Glutamatergic neuron (in vitro differentiated cells): ENCODE measurements at places on chromosomes 11 and 22.
A peak's percentile ranks its signal among the peaks of the same experiment; 100 is the strongest.

DNA sequence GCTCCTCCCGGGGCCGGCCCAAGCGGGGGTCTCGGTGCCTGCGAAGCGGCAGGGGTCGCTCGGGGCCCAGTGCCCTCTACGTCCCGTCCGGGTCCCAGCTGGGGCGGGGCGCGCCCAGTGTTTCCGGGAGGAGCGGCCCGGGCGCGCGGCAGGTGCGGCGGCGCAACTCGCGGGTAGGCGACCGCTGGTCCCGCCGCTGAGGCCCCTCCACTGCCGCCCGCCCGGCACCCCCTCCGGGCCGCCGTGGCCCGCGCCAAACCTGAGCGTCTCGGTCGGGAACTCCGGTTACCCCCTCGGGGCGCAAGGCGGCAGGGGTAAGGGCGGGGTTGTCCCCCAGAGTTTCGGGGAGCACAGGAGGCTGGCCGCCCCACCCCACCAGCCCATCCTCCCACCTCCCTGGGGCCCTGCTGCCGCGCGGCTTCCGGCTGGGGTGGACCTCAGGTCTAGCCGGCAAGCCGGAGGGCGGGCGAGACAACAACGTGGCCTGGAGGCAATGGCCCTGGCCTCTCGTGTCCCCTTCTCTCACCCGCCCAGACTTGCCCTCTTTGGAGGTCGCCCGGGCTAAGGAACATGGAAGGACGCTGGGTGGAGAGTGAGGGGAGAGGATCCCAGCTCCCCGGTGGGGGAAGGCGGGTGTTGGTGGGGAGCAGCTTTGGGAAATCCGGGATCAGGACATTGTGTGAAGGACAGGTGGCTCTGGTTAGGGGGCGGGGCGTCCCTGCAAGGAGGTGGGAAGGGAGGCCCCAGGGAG, 398 bp upstream of the CRACR2B start:
- DNase-seq, result peak; percentile 53

DNA sequence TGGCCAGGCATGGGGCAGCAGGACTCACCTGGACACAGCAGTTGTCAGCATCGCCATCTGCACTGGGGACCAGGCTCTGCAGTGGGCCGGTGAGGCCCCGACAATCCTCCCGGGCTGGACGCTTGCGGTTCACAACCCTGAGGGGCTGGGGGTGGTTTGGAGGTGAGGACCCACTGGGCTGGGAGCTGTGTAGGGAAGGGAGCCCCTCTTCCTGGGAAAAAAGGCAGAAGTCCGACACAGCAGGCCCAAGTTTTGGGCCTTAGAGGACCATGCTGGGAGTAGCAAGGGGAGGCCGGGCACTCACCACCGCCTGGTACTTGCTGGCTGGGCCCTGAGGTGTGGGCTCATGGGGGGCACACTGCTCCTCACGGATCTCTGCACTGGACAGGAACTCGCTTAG, 39.8 kb upstream of the KCNJ11 start:
- no peak for DNase-seq

GRCh38 chr22:48052621-48052890, 1290.1 kb downstream of the TBC1D22A start:
- no peak for DNase-seq

- no peak for DNase-seq
Observed at GRCh38 chr22:49081261-49081666, 746.4 kb downstream of the BRD1 start.

GRCh38 chr11:67355023-67355793, 1.9 kb upstream of the POLD4 start:
- DNase-seq, result no peak

DNA sequence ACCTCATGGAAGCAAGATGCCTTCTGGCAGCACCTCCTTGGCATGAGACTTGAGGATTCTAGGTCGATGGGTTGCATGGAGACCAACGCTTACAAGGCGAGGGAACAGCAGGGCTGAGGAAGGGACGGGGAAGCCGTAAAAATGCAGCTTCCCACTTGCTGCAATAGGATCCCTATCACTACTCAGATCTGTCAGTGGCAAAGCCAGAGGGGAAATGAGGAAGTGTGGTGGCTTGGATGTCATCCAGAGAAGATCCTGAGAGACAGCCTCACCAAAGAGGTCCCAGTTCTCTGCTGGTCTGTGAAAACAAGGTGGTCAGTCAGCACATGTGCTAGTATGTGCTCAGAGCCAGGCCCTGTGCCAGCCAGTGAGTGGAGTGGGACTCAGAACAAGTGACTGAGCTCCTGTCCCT, 22.2 kb downstream of the CYB5R2 start:
- DNase-seq, result no peak

DNA sequence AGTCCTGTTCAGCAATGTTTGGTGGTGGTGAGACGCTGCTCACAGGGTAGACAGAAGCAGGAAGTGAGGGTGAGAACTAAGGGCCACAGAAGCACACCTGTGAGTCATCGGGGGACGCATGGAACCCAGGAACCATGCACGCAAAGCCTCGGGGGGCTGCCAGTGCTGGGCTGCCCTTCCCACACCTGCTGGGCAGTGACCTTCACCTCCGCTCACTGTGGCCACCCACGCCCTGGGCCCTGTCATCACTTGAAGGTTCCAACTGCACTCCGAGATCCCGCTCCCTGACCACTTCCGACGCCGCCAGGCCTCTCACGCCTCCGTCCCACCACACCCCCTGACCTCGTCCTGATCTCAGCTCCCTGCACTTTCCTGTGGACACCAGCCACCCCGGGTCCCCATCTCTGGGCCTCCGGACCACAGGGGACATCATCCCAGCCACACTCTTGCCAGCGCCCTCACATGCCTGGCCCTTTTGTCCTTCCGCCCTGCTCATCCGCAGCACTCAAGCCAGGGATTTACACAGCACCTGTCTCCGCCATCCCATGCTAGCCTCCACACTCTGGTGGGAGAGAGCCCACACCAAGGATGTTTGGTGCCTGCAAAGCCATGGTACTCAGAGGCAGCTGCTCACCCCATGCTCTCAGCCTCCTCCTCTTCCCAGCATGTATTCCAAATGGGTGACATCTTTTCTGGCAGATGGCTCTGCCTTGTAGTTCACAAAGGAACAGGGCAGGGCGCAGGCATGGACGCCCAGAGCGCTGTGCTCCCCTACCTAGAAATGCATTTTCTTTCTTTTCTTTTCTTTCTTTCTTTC, 23.1 kb upstream of the ATXN10 start:
- DNase-seq, result no peak

DNA sequence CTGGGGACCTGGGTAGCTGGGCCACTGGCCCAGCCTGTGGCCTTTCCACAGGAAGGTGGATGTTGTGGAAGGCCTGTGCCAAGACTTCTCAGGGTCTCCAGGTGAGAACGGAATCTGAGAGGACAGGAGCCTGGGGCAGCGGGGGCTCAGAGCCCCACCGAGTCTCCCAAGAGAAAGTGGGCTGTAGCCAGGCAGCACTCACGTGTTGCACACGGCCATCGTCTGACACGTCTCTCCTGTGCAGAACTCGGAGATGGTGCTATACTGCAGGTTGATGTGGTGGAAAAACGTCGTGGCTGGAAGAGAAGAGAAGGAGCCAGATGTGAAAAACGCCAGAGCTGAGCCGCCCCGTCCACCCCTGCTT, 6.4 kb downstream of the MOB2 start:
- DNase-seq, result no peak

DNA sequence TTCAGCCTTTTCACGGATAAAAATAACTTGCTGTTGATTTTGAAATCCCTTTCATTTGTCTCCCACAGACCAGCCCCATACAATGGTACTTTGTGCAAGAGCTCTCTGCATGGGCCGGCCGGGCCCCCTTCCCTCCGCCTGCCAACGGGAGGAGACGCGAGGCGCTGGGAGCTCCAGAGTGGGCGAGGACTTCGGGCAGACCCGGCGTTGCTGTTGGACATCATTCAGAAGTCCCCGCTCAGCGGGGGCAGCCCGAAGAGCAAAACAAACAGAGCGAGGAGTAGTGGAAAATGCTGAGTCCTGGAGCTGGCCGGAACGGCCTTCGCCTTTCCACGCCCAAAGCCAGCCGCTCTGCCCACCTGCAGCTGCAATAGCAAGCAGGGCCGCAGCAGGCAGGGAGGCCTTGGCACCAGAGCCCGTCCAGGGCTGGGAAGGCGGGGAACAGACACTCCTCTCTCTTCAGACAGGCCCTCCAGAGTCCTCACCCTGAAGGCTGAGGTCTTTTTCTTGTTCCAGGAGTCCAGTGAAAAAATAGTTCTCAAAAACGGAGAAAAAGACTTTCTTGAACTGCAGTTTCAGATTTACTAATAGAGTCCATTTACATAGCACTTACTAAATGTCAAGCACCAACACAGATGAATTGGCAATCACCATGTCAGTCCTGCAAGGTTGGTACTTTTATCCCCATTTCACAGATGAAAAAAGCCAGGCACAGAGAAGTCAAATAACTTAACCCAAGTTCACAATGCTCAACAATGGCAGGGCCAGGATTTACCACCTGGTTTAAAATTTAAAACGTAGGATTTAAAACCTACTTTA, 135.5 kb downstream of the ETS1 start:
- DNase-seq, result no peak

GRCh38 chr22:27896245-27896644, 22.8 kb downstream of the PITPNB start:
- DNase-seq, result no peak

DNA sequence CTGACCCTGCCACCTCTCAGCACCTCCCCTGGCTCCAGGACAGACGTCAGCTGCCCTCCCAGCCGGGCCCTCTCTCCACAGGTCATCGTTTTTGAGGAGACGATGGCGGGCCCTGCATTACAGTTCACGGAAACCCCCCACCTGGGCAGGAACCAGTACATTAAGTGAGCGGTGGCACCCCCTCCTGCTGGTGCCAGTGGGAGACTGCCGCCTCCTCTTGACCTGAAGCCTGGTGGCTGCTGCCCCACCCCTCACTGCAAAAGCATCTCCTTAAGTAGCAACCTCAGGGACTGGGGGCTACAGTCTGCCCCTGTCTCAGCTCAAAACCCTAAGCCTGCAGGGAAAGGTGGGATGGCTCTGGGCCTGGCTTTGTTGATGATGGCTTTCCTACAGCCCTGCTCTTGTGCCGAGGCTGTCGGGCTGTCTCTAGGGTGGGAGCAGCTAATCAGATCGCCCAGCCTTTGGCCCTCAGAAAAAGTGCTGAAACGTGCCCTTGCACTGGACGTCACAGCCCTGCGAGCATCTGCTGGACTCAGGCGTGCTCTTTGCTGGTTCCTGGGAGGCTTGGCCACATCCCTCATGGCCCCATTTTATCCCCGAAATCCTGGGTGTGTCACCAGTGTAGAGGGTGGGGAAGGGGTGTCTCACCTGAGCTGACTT, 37.0 kb downstream of the B3GAT1 start:
- DNase-seq, result peak; percentile 7

DNA sequence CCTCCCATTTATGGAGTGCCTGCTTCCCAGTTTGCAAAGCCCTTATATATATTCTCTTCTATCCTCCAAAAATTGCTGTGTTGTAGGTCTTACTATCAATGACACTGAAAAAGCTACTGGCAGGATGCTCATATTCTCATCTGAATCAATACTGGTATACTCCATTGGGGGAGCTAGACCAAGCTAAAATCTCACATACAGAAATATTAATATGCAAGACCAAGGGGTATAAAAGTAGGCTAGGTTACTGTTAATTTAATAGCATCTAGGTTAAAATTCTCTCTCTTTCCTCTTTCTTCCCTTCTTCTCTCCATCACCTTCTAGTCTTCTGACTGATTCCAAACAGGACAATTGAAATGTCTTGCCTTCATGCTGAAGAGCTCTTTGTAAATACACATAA, 17.1 kb upstream of the BDNF start:
- no peak for DNase-seq

GRCh38 chr11:74672956-74673692, 58.1 kb downstream of the CHRDL2 start:
- DNase-seq, result no peak

DNA sequence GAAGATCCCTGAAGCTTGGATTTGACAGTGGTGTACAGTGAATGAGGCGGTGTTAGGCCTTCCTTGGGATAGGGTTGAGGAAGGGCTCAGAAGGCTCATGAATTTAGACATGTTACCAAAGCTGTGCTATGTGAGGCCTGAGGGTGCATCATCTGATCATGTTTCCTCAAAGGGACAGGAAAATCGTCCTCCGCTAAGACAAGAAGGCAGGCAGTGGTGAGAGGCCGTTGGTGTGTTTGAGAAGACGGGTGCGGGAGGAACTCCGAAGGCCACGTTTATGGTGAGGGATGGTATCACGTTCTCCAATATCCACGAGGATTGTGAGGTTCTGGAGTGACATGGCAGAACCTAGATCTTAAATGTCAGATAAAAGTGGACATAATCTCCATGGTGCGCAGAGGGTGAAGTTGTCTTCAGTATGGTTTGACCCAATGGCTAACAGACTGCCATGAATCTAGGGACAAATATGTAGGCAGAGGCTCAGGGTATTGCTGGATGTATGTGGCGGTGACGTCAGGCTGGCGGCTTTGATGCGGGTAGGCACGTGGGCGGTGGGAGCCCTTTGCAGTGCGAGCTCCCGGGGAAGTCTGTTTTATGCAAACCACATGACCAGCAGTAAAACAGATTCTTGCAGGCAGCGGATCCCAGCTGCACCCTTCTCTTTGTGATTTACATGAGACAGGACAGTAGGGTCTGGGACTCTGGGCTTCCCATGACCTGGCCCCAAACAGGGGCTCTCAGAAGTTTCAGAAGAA, 242.3 kb upstream of the B3GAT1 start:
- no peak for DNase-seq

DNA sequence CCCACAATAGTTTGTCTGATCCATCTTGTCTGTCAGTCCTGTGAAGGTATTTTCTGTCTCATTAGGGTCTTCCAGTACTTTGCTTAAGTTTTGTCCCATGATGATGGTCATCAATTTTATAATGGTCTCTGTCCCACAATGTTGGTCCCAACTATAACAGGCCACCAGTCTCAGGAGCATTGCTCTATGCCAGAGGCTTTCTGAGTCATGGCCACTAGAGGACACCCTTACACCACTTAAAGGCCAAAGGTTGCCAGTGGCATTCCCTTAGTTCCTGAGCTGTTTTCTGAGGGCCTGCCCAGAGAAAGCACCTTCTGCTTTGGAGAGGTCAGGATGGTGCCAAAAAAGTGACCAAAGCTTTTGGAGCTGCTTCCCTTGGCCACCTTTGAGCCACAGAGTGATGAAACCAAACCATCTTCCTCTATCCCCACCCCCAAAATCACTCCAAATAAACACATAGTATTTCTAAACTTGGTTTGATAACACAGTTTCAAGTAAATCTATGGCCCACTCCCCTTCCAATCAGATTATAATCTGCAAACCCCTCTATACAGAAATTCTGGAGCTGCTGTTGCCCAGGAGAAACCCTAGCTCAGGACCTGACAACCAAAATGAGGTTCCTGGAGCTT, 19.3 kb downstream of the EIF3F start:
- DNase-seq, result peak; percentile 71

GRCh38 chr11:128544471-128545051, 42.8 kb downstream of the ETS1 start:
- no peak for DNase-seq

DNA sequence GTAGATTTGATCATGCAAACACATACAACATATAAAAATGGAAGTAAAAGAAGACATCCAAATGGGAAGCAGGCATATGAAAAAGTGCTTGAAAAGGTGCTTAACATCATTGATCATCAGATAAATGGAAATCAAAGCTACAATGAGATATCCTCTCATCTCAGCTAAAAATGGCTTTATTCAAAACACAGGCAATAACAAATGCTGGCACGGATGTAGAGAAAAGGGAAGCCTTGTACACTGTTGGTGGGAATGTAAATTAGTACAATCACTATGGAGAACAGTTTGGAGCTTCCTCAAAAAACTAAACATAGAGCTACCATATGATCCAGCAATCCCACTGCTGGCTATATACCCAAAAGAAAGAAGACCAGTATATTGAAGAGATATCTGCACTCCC, 549 bp upstream of the TCN1 start:
- DNase-seq, result no peak
